ENCODE measurements at places on chromosomes 1 and 21. TPM values are rescaled to one million over a fixed set of nuclear protein-coding genes. Genes with fewer than 3 reads are reported as not detected.

GRCh38 chr1:93685918-93686317, 4.3 kb upstream of the BCAR3 start:
- no peak for DNase-seq

DNA sequence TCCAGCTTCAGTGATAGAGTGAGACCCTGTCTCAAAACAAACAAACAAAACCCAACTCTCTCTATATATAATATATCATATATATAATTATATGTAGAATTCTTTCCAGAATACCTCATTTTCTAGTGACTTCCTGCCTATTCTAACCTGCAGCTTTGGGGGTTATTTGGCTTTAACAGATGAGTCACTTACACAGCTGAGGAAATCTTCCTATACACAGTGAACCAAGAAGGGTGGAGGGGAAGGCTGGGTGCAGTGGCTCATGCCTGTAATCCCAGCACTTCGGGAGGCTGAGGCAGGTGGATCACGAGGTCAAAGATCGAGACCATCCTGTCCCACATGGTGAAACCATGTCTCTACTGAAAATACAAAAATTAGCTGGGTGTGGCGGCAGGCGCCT, 9.2 kb downstream of the RAB29 start:
- DNase-seq, result no peak

DNA sequence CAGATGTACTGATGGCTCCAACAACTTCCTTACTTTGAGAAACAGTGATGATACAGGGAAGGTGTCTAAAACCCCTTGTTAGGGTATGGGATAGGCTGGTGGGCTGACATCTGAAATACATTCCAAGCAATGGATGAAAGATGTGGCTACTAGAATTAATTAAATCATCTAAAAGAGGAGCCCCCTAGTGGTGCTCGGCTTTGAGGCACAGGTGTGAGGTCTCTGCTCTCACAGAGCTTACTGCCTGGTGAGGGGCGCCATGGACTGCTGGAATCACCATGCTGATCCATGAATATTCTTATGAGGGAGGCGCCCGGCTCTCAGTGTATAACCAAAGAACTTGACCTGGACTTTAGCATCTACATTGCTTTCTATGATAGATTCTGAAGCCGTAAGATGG, 48.5 kb downstream of the GNG4 start:
- DNase-seq, result no peak

GRCh38 chr1:85313888-85314696, 37.7 kb upstream of the BCL10 start:
- no peak for DNase-seq

- no peak for DNase-seq
These were observed 2.6 kb downstream of the RERE start for GRCh38 chr1:8814865-8815264.

- DNase-seq, result no peak
These were observed 70.6 kb downstream of the SYT6 start for GRCh38 chr1:114082867-114083585.

GRCh38 chr1:59043796-59044195, 253.1 kb upstream of the FGGY start:
- no peak for DNase-seq

- DNase-seq, result no peak
These were observed 74.1 kb upstream of the AKT3 start for GRCh38 chr1:243924188-243924587.

DNA sequence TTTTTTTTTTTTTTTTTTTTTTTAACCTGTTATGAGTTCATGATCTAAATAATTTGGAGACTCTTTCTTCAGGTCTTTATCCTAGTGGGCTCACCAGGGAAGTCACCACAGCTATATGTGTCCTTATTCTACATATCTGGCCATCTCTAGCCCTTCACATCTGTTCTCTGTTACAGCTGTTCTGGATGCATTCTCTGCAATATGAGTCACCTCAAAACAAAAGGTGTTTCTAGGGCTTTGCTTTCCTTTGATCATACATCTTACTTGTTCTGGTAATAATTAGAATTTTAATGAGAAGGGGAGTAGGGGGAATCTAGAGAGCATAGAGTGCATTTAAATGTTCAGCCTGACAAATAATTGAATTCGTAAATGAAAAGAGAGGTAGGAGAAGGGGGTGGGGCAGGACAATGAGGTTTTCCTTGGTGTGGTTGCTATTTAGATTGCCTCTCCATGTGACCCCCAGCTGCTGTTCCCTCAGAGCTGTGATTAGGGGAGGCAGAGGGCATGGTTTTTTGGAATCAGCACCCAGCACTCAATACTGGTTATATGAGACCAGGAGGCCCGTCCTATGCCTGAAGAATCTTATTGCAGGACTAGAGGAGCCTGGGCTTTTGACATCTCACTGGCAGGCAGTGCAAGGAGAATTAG, 8.0 kb downstream of the SYT6 start:
- no peak for DNase-seq

GRCh38 chr21:45845063-45845769, 136.4 kb upstream of the COL6A1 start:
- peak; percentile 30 for DNase-seq

The LCE1E gene
- not detected for total RNA-seq

- DNase-seq, result no peak
These were observed 8.6 kb downstream of the H6PD start for GRCh38 chr1:9243066-9243739.

DNA sequence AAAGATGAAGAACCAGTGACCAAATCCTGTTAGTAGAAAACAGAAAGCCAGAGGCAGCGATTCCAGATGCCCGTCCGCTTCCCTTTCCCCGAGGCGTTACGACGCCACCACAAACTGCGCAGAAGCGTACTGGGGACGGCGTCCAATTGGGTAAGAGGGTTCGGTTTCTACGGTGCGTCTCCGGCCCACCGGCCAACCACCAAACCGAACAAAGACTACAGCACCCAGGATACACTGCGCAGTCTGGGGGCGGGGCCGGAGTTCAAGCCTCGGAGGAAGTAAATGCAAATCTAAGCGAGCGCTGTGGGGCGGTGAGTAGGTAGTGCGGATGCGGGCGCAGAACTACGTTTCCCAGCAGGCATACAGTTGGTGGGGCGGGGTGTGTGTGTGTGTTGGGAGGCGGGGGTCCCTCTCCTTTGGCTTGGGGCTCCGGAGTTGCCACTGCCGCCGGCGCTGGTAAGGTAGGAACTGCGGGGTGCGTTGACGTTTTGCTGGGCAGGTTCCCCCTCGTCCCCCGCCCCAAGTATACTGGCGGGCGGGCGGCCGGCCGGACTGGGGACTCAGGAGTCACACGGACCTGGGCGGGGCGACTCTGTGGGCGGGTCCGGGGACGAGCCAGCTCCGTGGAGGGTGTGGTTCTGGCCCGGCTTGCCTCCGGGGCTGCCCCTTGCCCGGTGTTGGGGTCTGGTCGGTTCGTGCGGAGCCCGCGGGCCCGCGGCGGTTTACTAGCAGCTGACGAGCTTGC, at the start of the genes SWT1 and TRMT1L:
SWT1 (plus strand) TSS at position 314 of the 745 bp plus-strand sequence. CDS start 3,675 bp downstream, outside the sequence.
TRMT1L (minus strand) TSS at position 100 of the 745 bp plus-strand sequence. CDS start 241 bp downstream, outside the sequence.
- peak; percentile 99 for DNase-seq

The ASCL5 gene
- not detected for total RNA-seq

Measured in mesenteric fat pad (tissue), 1 donor.